DMS79 (cell line): ENCODE measurements at places on chromosomes 12 and 14.

GRCh38 chr12:32069071-32069470, 37.6 kb upstream of the BICD1 start:
- DNase-seq, result no peak

DNA sequence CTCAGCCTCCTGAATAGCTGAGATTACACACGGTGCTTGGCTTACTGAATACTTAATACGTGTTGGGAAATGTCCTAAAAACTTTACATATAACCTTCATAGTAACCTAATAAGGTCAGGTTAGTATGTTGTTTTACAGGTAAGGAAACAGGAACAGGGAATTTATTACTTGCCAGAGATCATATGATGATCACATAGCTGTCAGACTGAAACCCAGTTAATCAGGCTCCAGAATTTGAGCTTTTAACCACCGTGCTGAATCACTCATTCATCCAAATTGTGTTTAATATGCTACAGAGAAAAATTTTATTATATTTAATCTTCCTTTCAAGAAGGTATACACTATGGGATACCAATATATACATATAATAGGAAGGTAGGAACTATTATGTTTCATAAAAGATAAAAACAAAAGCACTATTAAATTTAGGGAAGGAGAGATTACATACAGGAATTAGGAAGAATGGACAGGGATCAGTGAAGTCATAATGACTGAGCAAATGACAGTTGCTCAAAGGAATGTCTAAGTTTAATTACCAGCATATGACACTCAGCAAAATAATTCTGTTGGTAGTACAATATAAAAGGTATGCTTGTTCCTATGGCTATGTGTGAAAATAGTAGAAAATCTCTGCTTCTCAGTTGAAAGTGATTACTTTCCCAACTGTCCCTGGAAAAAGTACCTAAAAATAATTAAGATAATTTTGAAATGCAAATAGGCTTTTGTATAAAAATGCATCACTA, 59.3 kb downstream of the HEATR5A start:
- no peak for DNase-seq

- no peak for DNase-seq
These were observed 1519.3 kb upstream of the TMEM132C start for GRCh38 chr12:126747530-126748149.

- DNase-seq, result no peak
These were observed 128.1 kb upstream of the AMIGO2 start for GRCh38 chr12:47207829-47208248.

- DNase-seq, result no peak
These were observed 870 bp downstream of the BMAL2 start for GRCh38 chr12:27333403-27334009.

- no peak for DNase-seq
These were observed 62.9 kb downstream of the GCH1 start for GRCh38 chr14:54839701-54840119.

DNA sequence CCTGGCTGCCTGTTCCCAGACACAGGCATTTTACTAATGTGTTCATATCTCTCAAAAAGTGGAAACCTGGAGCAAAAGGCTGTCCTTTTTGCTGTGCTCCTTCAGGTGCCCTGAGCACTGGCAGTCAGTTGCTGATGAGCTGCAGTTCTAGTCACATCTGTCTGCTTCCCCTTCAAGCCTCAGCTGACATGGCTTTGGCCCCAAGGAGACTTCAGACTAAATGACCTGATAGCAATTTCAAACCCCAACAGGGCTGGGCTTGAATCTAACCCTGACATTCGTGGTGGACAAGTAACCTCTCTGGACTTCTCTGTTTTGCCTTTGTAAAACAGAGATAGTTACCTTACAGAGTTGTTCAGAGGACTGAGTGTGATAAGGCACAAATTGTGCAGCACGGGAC, 5.7 kb downstream of the SERPINA9 start:
- DNase-seq, result no peak

DNA sequence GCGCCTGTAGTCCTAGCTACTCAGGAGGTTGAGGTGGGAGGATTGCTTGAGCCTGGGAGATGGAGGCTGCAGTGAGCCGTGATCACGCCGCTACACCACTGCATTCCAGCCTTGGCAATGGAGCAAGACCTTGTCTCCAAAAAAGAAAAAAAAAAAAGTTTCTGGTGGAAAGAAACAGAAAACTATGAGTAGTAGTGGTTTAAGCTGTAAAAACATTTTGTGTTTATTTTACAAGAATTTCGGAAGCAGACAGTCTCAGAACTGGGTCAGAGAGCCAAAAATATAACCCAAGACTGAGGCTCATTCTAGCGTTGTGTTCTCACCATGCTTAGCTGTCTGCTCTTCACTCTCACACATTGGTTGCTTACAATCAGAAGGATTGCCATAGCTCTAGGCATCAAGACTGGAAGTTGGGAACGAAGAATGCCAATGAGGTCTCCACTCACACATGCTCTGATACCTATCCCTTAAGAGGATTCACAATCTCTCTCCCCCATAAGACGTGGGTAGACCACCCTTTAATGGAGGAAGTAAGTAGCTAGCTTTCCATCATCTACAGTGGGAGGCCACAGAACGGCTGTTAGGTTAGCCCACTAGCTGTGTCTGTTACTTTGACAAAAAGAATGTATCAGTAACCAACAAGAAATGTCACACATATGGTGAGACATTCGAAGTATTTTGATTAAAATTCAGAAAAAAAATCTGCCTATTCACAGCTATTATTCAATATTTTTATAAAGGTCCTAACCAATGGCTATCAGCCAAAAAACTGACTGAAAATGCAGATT, 117.6 kb upstream of the RASSF8 start:
- no peak for DNase-seq

DNA sequence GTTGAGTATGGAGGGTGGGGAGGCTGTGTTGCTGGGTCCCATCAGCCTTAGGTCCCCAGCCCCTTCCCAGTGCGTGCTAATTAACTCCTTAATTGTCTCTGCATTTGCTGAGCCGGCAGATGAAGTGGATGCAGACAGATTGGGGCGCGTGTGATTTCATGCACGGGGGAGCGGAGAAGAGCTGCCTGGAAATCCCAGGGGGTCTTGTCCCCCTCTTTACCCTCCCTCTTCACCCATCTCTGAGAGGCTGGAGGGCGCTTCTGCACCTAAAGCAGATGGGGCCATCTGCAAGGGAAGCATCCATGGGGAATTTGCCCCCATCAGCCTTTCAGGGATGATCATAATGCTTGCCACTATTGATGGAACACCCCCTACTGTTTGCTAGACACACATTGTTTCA, 4.4 kb upstream of the ASIC1 start:
- no peak for DNase-seq

GRCh38 chr12:80715713-80716249, 931 bp upstream of the MYF5 start:
- DNase-seq, result no peak

DNA sequence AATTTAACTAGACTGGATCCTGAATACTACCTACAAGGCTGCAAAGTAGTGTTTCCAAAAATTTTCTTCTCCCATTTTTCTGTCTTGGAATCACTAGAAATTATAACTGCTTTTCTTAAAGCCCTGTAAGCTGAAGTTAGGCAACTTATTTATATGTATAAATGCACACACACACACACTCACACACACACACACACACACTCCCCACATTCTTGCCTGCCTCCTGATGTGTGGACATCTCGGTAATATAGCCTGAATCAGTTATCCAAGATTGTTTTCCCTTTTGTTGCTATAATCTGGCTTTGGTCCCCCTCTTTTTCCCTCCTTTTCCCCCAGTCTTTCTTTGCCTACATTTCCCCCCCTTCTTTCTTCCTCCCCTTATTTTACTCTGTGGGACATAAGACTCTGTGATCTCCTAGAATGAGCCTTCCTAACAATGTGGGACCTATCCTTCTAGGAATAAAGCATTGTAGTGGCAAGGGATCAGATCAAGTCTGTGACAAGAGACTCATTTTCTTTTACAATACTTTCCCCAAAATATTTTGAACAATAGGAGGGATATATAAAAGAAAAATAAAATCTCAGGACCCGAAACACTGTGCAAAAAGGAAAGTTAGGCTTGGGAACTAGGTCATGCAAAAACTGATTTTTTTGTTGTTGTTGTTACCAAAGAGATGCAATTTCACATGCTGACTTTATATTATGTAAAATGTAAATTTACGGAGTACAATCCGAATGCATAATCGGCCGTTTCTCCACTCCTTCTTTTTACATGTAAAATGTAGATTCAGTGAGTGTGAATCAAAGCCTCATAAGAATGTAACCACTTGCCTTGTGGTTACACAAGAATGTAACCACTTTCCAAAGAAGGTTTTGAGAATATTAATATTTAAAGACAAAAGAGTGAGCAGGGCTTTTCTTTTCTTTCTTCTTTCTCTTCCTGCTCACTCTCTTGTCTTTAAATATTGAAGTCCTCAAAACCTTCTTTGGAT, 26.3 kb upstream of the CD69 start:
- DNase-seq, result no peak

DNA sequence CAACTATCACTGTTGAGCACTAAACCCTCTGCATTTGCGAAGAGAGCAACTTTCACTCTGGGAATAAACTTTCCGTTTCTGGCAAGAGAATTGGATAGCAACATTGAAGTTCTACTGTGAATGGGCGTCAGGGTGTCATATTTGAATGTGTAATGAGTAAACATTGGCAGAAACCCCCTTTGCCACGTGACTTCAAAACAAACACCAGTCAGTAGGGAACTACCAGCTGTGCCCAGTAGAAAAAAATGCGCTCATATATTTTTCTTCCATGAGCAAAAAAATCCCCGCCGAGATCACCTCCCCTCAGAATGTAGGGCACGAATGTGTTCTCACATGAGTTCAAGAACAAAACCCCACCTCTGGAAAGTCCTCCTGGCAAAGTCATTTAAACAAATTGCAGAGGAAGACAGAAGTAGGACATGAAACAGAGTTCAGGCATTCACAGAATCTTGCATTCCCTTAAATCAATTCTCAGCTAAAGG, 80.6 kb downstream of the BTG1 start:
- DNase-seq, result no peak

GRCh38 chr12:109773384-109774011, 59.7 kb downstream of the TRPV4 start:
- DNase-seq, result no peak

- no peak for DNase-seq
These were observed 152.9 kb upstream of the RTL1 start for GRCh38 chr14:101056446-101056845.

DNA sequence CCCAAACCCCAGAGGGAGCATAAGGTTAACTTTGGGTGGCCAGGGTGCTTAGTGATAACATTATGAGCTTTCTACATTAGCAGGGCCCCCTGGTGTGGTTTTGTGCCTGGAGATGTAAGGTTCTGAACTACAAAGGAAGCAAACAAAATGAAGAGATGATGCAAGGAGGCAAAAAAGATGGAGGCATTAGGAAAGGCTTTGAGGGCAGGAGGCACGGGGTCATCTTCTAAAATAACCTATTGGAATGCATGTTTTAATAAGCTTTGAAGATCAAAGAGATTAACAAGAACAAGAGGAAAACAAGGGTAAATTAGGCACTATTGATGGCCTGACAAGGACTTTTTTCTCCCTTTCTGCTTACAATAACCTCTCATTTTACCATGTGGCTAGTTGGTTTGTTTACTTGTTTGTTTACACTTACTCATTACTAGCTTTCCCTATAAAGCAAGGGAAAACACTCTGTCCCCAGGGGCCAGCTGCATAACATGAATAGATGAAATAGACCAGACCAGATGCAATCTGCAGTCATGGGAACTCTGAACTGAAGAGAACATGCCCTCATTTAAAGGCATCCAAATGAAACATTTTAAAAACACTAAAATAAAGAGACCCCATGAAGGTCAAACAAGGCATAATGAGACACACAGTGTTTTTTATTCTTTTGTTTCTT, 390.3 kb downstream of the DIO2 start:
- no peak for DNase-seq

DNA sequence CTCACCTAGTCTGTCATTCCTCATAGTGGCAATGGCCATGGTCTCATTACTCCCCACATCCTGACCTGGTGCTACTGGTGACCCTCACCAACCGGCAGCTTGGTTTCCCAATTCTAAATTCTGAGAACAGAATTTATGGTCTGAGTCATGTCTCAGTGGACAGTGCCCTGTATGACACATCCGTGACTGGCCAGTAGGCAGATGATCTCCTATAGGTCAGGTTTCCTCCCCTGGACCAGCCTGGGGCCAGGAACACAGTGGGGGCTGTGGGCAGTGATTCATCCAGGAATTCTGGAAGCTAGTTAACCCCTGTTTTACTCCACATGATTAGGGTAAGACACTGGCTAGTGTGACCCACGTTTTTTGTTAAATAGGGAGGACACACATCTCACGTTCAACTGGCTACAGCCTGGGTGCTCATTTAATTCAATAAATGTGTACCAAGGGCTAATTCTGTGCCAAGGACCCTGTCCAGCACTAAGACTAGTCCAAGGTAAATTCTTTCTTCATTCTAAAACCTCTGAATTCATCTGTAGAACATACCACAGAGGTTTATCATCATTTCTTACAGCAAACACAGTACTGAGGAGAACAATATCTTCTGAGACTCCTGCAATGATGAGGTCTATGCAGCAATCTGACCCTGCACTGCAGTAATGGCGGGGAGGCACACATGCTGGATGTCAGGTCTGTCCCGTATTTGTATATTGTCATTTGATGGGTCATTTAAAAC, 249.6 kb upstream of the TBX3 start:
- no peak for DNase-seq

GRCh38 chr14:45084946-45085346, 1.0 kb downstream of the PRPF39 start:
- no peak for DNase-seq

- DNase-seq, result no peak
These were observed 8.3 kb downstream of the FMNL3 start for GRCh38 chr12:49698619-49699545.
